ENCODE measurements at places on chromosomes 6 and 20.
A peak's percentile ranks its signal among the peaks of the same experiment; 100 is the strongest.

DNA sequence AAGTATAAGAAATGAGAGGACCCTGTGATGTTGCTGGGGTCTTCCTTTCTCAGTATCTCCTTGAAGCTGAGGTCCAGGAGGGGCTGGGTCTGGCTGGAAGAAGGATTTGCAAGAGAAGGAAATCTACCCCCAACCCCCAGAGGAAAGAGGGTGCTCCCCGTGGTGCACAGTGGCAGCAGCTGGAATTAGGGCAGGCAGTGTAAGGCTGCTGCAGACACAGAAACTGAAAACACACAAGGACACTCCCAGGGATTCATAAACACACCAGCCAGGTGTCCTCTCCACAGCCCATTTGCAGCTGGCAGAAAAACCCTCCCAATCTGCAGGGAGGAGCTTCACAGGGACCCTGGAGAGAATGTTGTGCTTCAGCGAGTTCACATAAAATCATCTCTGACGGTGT lies 297.2 kb downstream of the CDH26 start:
- DNase-seq, result no peak

- peak; percentile 35 for DNase-seq
These were observed 9.8 kb upstream of the MAPK13 start for GRCh38 chr6:36120539-36120938.

DNA sequence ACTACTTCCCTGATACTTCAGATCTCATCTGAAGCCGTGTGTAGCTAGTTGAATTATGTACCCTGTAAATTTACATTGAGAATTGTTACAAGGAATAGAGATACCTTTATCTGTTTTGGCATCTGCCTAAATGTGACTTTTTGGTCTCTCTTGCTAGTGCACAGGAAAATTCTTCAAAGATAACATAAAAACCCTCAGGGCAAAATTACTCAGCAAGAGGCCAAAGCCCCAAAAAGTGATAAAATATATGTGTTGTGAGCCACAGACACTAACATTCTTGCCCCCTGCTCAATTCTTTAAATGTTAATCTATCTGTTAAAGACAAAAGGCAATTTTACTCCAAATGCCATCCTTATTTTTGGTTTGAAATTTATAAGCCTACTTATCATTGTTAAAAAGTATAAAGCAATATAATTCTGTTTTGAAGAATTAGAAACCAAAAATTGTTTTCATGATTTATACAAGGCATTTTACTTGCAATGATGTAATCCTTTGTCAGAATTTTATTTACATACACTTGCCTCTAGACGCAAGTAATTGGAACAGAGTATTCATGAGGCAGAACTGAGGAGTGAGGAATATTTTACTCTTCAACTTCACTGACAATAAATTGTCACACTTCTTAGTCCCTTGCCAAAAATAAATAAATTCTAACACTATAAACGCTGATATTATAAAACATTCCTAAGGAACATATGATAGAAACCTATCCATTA lies 186.2 kb downstream of the EPM2A start:
- no peak for DNase-seq

DNA sequence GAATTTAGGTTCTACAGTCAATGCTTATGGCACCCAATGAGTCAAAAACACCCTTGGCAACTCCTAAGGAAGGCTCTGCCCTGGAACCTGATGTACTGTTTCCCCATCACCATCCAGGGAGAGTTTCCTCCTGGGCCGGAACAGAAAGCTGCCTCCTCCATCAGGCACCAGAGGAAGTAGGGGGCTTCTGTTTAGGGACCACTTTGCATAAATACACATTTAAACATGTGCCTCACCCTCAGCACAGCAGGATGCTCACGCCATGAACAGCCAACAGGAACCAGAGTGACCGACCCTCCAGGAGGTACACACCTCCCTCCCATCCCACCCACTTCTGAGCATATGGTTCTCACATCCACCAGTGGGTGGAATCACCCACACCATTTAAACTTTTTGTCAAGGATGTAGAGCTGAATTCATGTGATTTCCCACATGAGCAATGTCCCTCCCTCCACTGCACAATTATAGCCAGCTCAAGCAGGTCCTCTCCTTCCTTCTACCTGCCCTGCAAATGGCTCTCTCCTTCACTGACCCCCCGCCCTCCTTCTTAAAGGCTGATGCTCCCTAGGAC lies 14.8 kb downstream of the DDRGK1 start:
- DNase-seq, result no peak

DNA sequence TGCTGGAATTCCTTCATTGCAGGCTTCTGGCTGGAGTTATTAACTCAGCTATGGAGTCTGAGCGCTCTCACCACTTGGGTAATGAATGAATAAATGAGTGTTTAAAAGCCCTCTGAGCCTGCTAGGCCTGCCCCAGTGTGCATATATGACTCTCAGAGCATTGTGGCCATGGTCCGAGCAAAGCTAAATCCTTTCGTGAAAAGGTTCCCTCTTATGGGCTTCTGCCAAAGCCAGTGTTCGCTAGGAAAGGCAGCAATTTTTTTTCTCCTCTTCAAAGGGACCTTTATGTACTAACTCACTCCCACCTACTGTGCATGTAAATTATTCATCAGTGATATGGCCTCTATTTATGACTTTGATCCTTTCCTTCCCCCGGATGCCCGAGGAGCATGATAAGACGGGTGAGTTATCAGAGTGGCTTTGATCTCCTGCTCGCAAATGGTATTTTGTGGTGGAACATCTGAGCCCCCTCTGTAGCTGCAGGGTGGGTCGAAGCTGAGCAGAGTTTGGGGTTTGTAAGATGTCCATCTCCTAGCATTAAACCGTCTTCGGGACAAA lies 88.6 kb downstream of the LINC00237 start:
- DNase-seq, result no peak

GRCh38 chr6:110089323-110089722 lies 90.1 kb downstream of the WASF1 start:
- no peak for DNase-seq

DNA sequence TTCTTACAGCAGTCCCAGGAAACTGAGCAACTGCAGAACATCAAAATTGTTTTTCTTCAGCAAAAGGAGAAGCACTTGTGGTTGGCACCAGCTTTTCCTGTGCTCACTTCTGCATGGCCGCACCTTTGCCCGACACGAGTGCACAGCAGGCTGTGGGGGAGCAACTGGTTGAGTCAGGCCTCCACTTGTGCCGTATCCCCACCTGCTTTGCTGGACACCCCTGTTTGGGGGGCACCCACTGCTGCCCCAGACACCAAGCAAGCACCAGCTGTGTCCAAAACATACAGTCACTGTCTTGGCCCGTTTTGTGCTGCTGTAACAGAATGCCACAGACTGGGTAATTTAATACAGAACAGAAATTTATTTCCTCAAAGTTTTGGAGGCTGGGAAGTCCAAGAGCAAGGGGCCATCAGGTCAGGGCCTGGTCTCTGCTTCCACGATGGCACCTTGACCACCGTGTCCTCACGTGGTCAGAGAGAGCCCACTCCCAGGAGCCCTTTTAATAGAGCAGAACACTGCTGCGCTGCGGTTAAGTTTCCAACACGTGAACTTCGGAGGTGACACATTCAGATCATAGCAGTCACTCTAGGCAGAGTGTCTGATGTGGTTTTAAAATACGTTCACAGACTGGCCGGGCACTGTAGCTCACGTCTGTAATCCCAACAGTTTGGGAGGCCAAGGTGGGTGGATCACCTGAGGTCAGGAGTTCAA lies 8.7 kb upstream of the GMEB2 start:
- no peak for DNase-seq

- DNase-seq, result no peak
These were observed 167.4 kb upstream of the BMP2 start for GRCh38 chr20:6599876-6600735.

GRCh38 chr6:2718334-2719092 lies 32.2 kb downstream of the MYLK4 start:
- no peak for DNase-seq

- DNase-seq, result no peak
These were observed 163.6 kb downstream of the EYA2 start for GRCh38 chr20:47058236-47058635.

Data from stimulated activated CD4-positive, alpha-beta T cell treated with anti-CD3 and anti-CD28 coated beads, Interleukin-1b, Interleukin-23, amount 100 ng/mL, for 1 hour (primary cell).